GM23338 (cell line): ENCODE measurements at places on chromosomes 5 and 9. TPM values are rescaled to one million over a fixed set of nuclear protein-coding genes. Genes with fewer than 3 reads are reported as not detected.

DNA sequence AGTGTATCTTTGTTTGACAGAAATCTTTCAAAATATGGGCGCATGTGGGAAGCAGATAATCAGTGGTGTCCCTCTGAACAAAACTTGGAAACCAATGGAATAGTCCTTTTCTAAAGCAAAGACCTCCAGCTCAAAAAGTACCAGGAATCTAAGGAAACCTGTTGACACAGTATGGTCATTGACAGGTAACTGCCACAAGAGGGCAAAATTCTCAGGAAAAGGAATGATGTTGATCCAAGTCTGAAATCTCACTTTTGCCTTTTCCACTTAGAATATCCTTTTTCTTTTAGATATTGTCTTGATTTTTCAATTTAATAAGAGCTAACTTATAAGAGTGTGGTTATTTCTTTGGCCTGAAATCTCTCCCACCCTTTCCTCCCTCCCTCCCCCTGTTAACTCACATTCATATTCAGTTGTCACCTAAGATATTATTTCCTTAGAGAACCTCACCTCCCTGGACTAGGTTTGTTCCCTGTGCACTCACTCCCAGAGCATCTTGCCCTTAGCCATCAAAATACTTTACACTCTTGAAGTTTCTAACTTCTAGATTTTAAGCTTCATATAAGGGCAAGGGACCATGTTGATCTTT, 59.0 kb upstream of the BARX1 start:
- peak; percentile 76 for DNase-seq

GRCh38 chr9:98412101-98412842, 156.8 kb upstream of the TBC1D2 start:
- DNase-seq: no peak

- DNase-seq: no peak
Measured at GRCh38 chr5:158165647-158166046, 306.7 kb upstream of the CLINT1 start.

DNA sequence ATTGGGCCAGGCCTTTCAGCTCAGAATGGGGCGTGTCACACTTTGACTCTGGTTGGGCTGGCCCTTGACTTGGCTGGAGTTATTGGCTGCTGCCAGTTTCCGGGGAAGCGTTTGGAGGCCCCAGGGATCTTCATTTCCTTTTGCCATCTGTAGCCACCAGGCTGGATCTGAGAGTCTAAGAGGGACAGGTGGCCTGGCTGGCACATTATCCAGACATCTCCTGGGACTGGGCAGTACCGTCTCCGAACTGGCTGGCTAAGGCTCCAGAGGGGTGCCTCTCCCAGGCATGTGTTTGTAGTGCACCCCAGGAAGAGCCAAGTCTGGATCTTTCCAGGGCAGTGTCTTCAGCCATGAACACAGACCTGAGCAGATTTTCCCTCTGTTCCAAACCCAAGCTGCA, 9.7 kb upstream of the JADE2 start:
- no peak for DNase-seq

- DNase-seq: peak; percentile 30
Measured at GRCh38 chr5:168941901-168942300, 359.0 kb downstream of the SLIT3 start.

DNA sequence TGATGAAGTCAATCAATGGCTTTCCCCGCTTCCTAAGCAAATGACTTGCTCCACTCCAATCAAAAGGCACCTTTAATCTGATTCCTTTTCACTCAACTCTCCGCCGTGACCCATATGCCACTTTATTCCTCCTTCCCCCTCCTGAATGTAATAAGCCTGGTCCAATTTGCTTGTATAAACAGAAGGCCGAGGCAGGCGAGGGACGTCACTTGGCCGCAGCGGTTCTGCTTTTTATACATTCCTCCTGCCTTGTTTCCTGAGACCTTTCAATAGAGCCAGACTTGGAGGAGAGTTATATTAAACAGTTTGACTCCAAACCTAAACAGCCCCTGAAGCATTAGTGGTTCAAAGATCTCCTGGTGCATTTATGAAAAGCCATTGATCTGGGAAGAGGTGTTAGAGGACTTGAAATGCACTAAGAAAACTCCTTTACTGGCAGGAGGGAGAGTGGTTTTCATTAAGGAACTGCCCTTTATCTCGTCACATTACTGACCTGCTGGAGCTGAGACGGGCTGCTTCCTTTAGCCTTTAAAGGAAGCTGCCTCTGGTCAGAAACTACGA, 273.4 kb downstream of the SLIT3 start:
- no peak for DNase-seq

SAXO1 gene
- not detected in 2 replicates for total RNA-seq
